ENCODE measurements at places on chromosomes 1 and 21.

- DNase-seq: no peak
Measured at GRCh38 chr1:109225308-109225707, 11.6 kb downstream of the SARS1 start.

- no peak for DNase-seq
Measured at GRCh38 chr1:214317734-214318133, 36.8 kb downstream of the SMYD2 start.

GRCh38 chr21:44858791-44859190, 14.7 kb downstream of the PTTG1IP start:
- no peak for DNase-seq

GRCh38 chr21:45042664-45043161, 31.7 kb upstream of the ADARB1 start:
- DNase-seq: no peak

GRCh38 chr1:58581641-58582040, 4.6 kb upstream of the TACSTD2 start:
- DNase-seq: no peak

Measured in NCI-H446 (cell line).